ENCODE measurements at places on chromosomes 5 and 9.

GRCh38 chr9:83960991-83961390, 19.0 kb downstream of the HNRNPK start:
- DNase-seq, result no peak
- H3K36me3 ChIP-seq, result no peaks in the 10 kb centered on the region
- no peaks in the 10 kb centered on the region for H3K27me3 ChIP-seq
- H3K27ac ChIP-seq, result no peak overlapping the region
- H3K4me1 ChIP-seq, result no peaks in the 10 kb centered on the region
- no peak overlapping the region for H3K4me3 ChIP-seq

GRCh38 chr9:93828331-93829097, 126.6 kb downstream of the BARX1 start:
- peak overlapping the region; percentile 59 for H3K4me3 ChIP-seq
- H3K36me3 ChIP-seq, result no peaks in the 10 kb centered on the region
- H3K27me3 ChIP-seq, result no peaks in the 10 kb centered on the region
- no peaks in the 10 kb centered on the region for H3K4me1 ChIP-seq

DNA sequence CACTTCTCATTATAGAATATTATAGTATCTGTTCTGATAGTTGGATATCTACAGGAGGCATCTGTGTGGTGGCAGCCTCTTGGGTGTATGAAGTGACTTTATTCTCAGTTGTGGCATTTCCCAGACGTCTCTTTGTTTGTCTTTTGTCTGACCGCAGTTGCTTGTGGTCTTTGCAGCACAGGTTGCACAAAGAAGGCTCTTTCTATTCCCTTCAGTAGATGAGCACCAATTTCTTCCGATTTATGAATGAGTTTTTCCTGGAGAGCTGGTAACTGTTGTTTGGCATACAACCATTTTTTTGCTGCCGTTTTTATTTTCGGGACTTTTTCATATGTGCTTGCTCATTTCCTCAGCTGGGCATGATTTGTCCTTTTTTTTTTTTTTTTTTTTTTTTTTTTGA, 56.4 kb upstream of the MYO10 start:
- no peaks in the 10 kb centered on the region for H3K27me3 ChIP-seq
- no peaks in the 10 kb centered on the region for H3K4me1 ChIP-seq
- DNase-seq, result no peak
- H3K27ac ChIP-seq, result no peak overlapping the region
- H3K4me3 ChIP-seq, result no peak overlapping the region

DNA sequence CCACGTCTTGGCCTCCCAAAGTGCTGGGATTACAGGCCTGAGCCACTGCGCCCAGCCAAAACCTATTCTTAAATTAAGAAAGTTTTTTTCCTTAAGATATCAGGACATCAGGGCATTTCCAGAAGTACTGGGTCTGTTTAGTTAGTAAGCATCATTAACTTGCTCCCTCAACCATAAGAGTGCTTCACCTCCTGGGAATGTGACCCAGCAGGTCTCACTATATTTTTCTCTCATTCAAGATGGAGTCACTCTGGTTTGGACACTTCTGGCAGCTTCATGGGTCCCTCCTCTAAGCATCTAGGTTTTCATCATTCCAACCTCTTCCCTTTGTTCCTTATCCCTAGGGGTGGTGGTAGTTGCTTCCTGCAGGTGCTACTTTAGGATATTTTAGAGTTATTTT, 10.3 kb upstream of the BRD3OS start:
- no peaks in the 10 kb centered on the region for H3K27me3 ChIP-seq
- no peaks in the 10 kb centered on the region for H3K36me3 ChIP-seq
- no peak overlapping the region for H3K27ac ChIP-seq
- no peak overlapping the region for H3K4me3 ChIP-seq
- DNase-seq, result no peak

GRCh38 chr9:99365233-99365980, 143.3 kb downstream of the SEC61B start:
- no peaks in the 10 kb centered on the region for H3K27me3 ChIP-seq
- H3K36me3 ChIP-seq, result no peaks in the 10 kb centered on the region
- H3K4me1 ChIP-seq, result peaks cover 6% of the 10 kb centered on the region
- no peak overlapping the region for H3K4me3 ChIP-seq

GRCh38 chr9:16387382-16387781, 483.1 kb downstream of the BNC2 start:
- no peaks in the 10 kb centered on the region for H3K27me3 ChIP-seq
- no peak for DNase-seq
- H3K36me3 ChIP-seq, result no peaks in the 10 kb centered on the region
- no peak overlapping the region for H3K4me3 ChIP-seq
- H3K4me1 ChIP-seq, result no peaks in the 10 kb centered on the region
- H3K27ac ChIP-seq, result no peak overlapping the region

- H3K27me3 ChIP-seq, result no peaks in the 10 kb centered on the region
- no peak overlapping the region for H3K4me3 ChIP-seq
- no peaks in the 10 kb centered on the region for H3K4me1 ChIP-seq
- H3K36me3 ChIP-seq, result no peaks in the 10 kb centered on the region
Observed at GRCh38 chr9:100587375-100587774, 9.5 kb downstream of the CAVIN4 start.

GRCh38 chr5:74179701-74180100, 460.8 kb downstream of the ENC1 start:
- no peak for DNase-seq
- H3K27me3 ChIP-seq, result no peaks in the 10 kb centered on the region
- no peak overlapping the region for H3K4me3 ChIP-seq
- H3K4me1 ChIP-seq, result no peaks in the 10 kb centered on the region
- H3K36me3 ChIP-seq, result no peaks in the 10 kb centered on the region
- H3K27ac ChIP-seq, result no peak overlapping the region

DNA sequence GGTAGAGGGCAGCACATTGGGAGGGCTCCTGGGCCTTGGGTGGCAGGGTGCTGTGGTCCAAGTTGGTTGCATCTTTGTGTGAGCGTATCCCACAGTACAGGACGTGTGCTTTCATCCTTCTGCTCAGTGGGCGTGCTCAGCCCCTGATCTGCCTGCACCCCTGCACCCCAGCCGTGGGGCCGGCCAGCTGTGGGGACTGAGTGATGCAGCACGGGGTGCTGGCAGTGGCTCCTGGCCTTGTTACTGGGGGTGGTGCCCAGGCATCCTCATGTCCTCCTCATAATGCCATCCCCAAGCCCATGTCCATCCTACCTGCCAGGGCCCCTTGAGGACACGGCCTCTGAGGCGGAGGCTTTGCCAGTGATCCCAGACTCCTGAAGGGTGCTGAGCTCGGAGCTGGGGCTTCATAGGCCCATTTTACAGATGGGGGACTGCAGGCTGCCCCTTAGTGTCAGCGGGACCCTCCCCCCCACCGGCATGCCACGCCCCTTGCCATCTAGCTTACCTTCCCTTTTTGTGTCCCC, 100.7 kb downstream of the PHF2 start:
- peaks cover 10% of the 10 kb centered on the region for H3K36me3 ChIP-seq
- H3K27ac ChIP-seq, result no peak overlapping the region
- no peaks in the 10 kb centered on the region for H3K4me1 ChIP-seq
- no peak for DNase-seq

DNA sequence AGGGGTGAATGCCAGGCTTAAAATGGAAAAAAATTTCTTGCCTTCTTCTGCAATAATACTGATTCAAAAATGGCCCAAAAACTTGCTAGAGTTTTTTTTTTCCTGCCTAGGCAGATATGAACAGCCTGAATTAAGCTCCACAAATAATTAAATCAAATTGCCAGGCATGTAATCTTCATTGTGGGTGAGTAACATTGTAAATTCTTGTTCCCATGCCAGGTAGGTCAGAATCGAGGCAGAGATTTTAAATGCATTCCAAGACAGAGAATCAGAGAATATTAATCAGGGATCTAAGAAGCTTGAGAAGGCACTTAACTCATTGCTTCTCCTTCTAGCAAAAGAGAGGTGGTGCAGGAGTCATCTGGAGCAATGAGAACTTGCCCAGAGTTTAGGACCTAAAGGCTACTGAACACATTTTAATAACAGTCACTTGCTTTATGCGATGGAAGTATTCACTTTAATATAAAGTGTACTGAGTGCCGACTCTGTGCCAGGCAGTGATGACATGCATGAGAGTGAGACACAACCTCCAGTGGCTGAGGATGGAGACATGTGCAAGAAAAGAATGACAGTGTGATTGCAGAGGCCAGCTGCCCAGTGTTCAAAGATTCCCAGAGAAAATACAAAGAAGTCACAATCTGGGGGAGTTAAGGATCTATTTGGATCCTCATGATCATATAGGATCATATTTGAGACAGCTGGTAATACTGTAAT, 102.3 kb downstream of the APBA1 start:
- H3K36me3 ChIP-seq, result no peaks in the 10 kb centered on the region
- no peak overlapping the region for H3K4me3 ChIP-seq
- no peaks in the 10 kb centered on the region for H3K27me3 ChIP-seq

DNA sequence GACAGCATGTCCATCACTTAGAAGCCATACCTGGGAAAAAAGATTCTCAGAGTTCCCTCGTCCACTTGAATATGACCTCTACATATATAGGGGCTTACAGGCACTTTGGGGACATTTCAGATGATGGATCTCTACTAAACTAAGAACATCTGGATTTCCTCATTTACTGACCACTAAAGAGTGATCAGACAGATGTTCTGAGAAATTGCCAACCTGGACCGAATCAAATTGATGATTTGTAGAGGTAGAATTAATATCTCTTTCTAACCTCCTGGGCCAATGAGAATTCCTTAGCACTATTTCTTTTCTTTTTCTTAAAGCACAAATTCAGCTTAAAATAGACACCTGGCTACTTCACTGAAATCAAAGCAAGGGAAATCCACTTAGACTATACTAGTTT, 422.7 kb downstream of the MTRR start:
- no peak for DNase-seq
- H3K36me3 ChIP-seq, result no peaks in the 10 kb centered on the region
- H3K4me1 ChIP-seq, result no peaks in the 10 kb centered on the region
- H3K4me3 ChIP-seq, result no peak overlapping the region
- no peak overlapping the region for H3K27ac ChIP-seq

- H3K36me3 ChIP-seq, result no peaks in the 10 kb centered on the region
- H3K4me1 ChIP-seq, result no peaks in the 10 kb centered on the region
- H3K27me3 ChIP-seq, result peaks cover 6% of the 10 kb centered on the region
- no peak for DNase-seq
- H3K4me3 ChIP-seq, result no peak overlapping the region
Observed at GRCh38 chr5:79111960-79112702, 522 bp downstream of the BHMT start.

DNA sequence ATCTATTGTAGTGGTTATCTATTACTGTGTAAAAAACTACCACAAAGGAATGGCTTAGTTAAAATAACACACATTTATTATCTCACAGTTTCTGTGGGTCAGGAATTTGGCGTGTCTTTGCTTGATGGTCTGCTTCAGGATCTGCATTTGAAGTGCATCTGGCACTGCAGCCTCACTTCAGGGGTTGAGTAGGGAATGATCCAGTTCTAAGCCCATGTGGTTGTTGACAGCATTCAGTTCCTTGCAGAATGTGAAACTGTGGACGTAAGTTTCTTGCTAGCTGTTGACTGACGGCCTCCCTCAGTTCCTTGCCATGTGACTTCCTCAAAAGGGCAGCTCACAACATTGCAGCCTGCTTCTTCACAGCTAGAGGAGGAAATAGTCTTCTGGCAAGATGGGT, 2.1 kb upstream of the OGN start:
- H3K27ac ChIP-seq, result no peak overlapping the region
- DNase-seq, result peak; percentile 8
- no peaks in the 10 kb centered on the region for H3K36me3 ChIP-seq
- no peaks in the 10 kb centered on the region for H3K27me3 ChIP-seq
- peak overlapping the region; percentile 10 for H3K4me3 ChIP-seq

GRCh38 chr5:39249564-39250274, 30.4 kb upstream of the FYB1 start:
- H3K27me3 ChIP-seq, result no peaks in the 10 kb centered on the region
- H3K36me3 ChIP-seq, result no peaks in the 10 kb centered on the region
- no peak overlapping the region for H3K4me3 ChIP-seq
- no peaks in the 10 kb centered on the region for H3K4me1 ChIP-seq
- no peak overlapping the region for H3K27ac ChIP-seq

GRCh38 chr5:123116058-123116457, 27.0 kb downstream of the PRDM6 start:
- no peak overlapping the region for H3K4me3 ChIP-seq
- DNase-seq, result no peak
- no peaks in the 10 kb centered on the region for H3K27me3 ChIP-seq
- peak overlapping the region; percentile 15 for H3K27ac ChIP-seq
- H3K36me3 ChIP-seq, result no peaks in the 10 kb centered on the region

GRCh38 chr5:135221187-135221473, 177.9 kb downstream of the MACROH2A1 start:
- H3K4me1 ChIP-seq, result peaks cover 77% of the 10 kb centered on the region
- no peaks in the 10 kb centered on the region for H3K36me3 ChIP-seq
- no peak overlapping the region for H3K4me3 ChIP-seq
- peak overlapping the region; percentile 81 for H3K27ac ChIP-seq
- DNase-seq, result no peak
- H3K27me3 ChIP-seq, result no peaks in the 10 kb centered on the region

DNA sequence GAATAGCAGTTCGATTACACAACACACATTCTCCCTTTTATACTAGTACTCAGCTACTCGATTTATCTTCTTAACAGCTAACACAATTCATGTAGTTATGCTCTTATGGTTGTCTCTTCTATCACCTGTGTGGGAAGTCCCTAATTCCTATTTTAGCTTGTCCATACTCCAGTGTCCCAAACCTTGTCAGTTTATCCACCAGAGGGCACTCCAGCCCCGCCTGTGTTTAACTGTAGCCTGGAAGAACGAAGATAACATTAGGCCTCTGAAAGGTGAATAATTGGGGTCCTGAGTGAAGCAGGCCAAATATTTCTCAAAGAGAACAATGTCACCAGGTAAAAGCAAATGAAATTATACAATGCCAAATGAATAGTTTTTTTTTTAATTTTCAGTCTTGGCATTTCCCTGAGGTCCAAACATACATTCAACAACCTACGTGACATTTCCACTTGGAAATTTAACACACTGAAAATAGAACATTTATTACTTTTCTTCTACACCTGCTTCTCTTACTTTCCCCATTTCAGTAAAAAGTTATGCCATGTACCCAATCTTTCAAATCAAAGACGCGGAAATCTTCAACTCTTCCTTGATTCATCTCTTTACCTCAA, 560.7 kb downstream of the HTR1A start:
- no peaks in the 10 kb centered on the region for H3K27me3 ChIP-seq
- H3K4me1 ChIP-seq, result no peaks in the 10 kb centered on the region
- H3K27ac ChIP-seq, result no peak overlapping the region
- no peaks in the 10 kb centered on the region for H3K36me3 ChIP-seq
- no peak for DNase-seq

DNA sequence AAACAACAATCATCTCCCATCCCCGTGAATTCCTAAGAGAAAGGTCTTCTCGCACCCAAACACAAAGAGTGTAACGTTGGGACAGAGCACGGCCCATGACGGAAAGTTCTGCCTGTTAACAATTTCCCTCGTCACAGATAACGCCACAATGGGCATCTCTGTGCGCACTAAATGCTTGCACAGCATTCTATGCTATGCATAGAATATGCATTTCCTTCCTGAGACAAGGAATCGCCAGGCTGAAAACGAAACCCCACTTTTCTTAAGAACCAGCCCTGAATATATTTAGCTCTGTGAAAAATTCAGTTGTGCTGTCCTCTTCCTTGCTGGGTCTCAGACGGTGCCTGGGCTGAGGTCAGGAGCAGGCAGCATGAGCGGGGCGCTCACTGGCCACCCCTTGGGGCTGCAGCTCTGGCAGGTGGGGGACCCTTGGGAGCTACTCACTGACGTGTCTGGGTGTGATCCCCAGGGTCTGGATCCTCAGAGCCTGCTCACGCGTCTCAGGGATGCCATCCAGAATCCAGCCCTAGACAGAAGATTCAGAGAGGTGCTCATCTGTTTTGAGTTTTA, 49.8 kb downstream of the AK8 start:
- H3K27ac ChIP-seq, result no peak overlapping the region
- H3K4me3 ChIP-seq, result no peak overlapping the region
- no peaks in the 10 kb centered on the region for H3K36me3 ChIP-seq
- no peak for DNase-seq

- H3K4me1 ChIP-seq, result no peaks in the 10 kb centered on the region
- H3K36me3 ChIP-seq, result no peaks in the 10 kb centered on the region
- DNase-seq, result no peak
- H3K27me3 ChIP-seq, result no peaks in the 10 kb centered on the region
- no peak overlapping the region for H3K4me3 ChIP-seq
Observed at GRCh38 chr5:10875201-10875768, 114.3 kb upstream of the DAP start.

Data from esophagus squamous epithelium (tissue), 5 donors.